ENCODE measurements at places on chromosomes 6 and 20.

DNA sequence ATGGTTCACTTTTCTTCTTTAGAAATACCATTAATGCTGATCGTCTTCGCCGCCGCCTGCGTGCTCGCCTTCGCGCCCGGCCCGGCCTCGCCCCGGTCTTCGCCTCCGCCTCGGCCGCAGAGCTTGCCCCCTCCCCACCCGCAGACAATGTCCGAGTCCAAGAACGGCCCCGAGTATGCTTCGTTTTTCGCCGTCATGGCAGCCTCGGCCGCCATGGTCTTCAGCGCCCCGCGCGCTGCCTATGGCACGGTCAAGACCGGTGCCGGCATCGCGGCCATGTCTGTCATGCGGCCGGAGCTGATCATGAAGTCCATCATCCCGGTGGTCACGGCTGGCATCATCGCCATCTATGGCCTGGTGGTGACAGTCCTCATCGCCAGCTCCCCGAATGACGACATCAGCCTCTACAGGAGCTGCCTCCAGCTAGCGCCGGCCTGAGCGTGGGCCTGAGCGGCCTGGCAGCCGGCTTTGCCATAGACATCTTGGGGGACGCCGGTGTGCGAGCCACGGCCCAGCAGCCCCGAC lies 4.8 kb upstream of the PRPH2 start:
- DNase-seq: no peak

DNA sequence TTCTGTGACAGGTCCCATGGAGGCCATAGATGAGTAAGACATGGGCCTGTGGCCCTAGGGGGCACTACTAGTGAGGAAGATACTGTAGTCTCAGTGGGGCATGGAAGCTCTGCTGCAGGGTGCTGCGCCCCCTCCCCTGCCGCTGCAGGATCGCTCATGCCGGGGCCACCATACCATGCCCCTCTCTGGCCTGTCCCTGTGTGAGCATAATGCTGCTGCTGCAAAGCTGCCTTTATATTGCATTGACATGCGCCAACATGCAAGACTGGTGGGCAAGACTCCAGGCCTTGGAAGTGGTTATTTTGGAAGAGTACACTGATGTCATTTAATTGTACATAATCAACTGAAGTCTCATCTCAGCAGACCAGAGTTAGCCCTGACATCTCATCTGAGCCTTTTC lies 60.0 kb downstream of the TOX2 start:
- DNase-seq: no peak

- no peak for DNase-seq
Observed at GRCh38 chr6:37988696-37989095, 169.2 kb downstream of the ZFAND3 start.

GRCh38 chr6:112800916-112801315 lies 453.8 kb downstream of the RFPL4B start:
- no peak for DNase-seq

GRCh38 chr6:56314683-56315523 lies 67.5 kb upstream of the COL21A1 start:
- DNase-seq: no peak
